ENCODE measurements at places on chromosomes 12 and 14. TPM values are rescaled to one million over a fixed set of nuclear protein-coding genes. Genes with fewer than 3 reads are reported as not detected.

GRCh38 chr12:8840938-8841633, 18.7 kb downstream of the A2ML1 start:
- H3K27ac ChIP-seq, result no peak overlapping the region
- H3K27me3 ChIP-seq, result no peaks in the 10 kb centered on the region
- H3K36me3 ChIP-seq, result no peaks in the 10 kb centered on the region
- no peaks in the 10 kb centered on the region for H3K4me1 ChIP-seq
- H3K4me3 ChIP-seq, result no peak overlapping the region
- DNase-seq, result no peak

- no peak overlapping the region for H3K4me3 ChIP-seq
- DNase-seq, result no peak
- peaks cover 17% of the 10 kb centered on the region for H3K27me3 ChIP-seq
- no peaks in the 10 kb centered on the region for H3K36me3 ChIP-seq
- H3K27ac ChIP-seq, result no peak overlapping the region
Observed at GRCh38 chr12:30197392-30198057, 413.8 kb upstream of the TMTC1 start.

- H3K36me3 ChIP-seq, result no peaks in the 10 kb centered on the region
- H3K27me3 ChIP-seq, result no peaks in the 10 kb centered on the region
- no peaks in the 10 kb centered on the region for H3K4me1 ChIP-seq
- H3K27ac ChIP-seq, result no peak overlapping the region
Observed at GRCh38 chr12:24798335-24798734, 150.6 kb downstream of the BCAT1 start.

- no peak overlapping the region for H3K27ac ChIP-seq
- DNase-seq, result no peak
- no peak overlapping the region for H3K4me3 ChIP-seq
- H3K4me1 ChIP-seq, result peaks cover 8% of the 10 kb centered on the region
- no peaks in the 10 kb centered on the region for H3K27me3 ChIP-seq
Observed at GRCh38 chr12:45204757-45205156, 11.1 kb upstream of the ANO6 start.

GRCh38 chr12:68939505-68939904, 6.5 kb upstream of the CPM start:
- H3K27me3 ChIP-seq, result no peaks in the 10 kb centered on the region
- H3K36me3 ChIP-seq, result no peaks in the 10 kb centered on the region
- no peaks in the 10 kb centered on the region for H3K4me1 ChIP-seq
- H3K4me3 ChIP-seq, result no peak overlapping the region
- no peak overlapping the region for H3K27ac ChIP-seq

GRCh38 chr12:79083181-79083580, 218.6 kb downstream of the SYT1 start:
- H3K4me1 ChIP-seq, result no peaks in the 10 kb centered on the region
- H3K27me3 ChIP-seq, result no peaks in the 10 kb centered on the region
- H3K36me3 ChIP-seq, result no peaks in the 10 kb centered on the region
- no peak overlapping the region for H3K4me3 ChIP-seq

- H3K27me3 ChIP-seq, result no peaks in the 10 kb centered on the region
- no peaks in the 10 kb centered on the region for H3K36me3 ChIP-seq
- H3K4me1 ChIP-seq, result no peaks in the 10 kb centered on the region
- DNase-seq, result no peak
Observed at GRCh38 chr12:105659355-105660075, 329.0 kb downstream of the C12orf75 start.

- H3K36me3 ChIP-seq, result no peaks in the 10 kb centered on the region
- no peaks in the 10 kb centered on the region for H3K27me3 ChIP-seq
- H3K4me3 ChIP-seq, result no peak overlapping the region
- peak overlapping the region; percentile 65 for H3K27ac ChIP-seq
- peaks cover 22% of the 10 kb centered on the region for H3K4me1 ChIP-seq
Observed at GRCh38 chr12:26809611-26810285, 23.2 kb downstream of the ITPR2 start.

DNA sequence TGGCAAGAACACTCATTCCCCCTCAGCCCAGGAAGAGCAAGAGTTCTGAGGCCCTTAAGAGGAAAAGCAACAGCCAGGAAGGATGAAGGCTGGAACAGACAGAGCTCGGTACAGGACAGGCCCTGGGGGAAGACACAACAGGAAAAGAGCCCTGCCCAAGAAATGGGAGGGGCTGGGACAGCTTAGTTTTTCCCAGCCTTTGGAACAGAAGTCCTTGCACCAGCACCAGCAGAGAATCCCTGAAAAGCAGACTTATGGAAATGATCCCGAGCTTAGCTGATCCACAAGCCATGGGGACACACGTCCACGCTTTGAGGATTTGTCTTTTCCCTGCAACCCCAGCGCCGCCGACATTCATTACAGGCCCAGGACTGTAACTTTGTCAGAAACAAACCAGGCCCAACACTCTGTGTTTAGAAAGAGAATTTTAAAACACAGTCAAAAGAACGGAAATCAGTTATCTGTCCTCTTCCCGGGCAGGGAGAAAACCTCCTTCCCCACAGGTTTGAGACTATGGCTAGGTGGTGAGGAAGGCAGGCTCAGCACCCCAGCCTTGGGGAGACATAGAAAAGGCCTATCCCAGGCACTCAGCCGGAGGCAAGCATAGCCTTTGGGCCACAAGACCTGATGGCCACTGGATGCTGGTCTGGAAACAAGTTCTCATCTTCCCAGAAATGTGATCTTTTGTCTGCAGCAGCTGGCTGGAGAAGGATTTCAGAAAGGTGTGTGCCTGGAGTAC, 4.0 kb upstream of the AVIL start:
- peaks cover 56% of the 10 kb centered on the region for H3K36me3 ChIP-seq
- DNase-seq, result no peak
- no peaks in the 10 kb centered on the region for H3K27me3 ChIP-seq
- H3K4me3 ChIP-seq, result no peak overlapping the region

DNA sequence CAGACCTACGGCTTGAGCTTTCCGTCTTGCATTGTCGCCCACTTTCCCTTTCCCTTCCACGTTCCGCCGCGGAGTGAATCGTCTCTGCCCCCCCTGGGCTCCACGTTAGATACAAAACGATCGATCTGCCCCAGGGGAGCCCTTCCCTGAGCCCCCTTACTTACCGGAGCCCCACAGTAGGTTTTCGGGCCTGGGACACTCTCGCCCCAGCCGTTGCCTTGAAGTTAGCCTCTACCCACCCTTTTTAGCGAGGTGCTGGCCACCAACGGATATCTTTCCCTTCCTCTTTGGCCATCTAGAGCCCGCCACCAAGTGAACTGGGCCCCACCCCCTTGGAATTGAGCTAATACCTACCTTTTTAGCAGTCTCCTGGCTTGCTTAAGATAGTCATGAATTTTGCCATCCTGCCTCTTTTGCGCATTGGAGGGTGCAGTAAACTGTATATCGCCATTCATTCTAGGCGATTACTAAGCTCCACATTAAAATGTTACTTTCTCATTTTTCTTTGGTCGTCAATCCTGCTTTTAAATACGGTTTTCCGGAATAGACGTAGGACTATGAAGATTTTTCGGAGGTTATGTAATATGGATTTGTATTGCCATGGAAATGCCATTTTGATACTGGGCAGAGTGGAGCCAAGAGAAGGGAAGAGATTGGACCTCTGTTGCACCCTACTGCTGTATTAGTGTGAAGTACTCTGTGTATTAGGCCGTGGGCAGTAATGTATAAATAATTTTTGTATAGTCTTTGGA, 764 bp downstream of the RBM25 start:
- no peak for DNase-seq
- peaks cover 49% of the 10 kb centered on the region for H3K4me1 ChIP-seq
- H3K27me3 ChIP-seq, result no peaks in the 10 kb centered on the region
- peak overlapping the region; percentile 94 for H3K4me3 ChIP-seq
- H3K27ac ChIP-seq, result peak overlapping the region; percentile 91
- peaks cover 6% of the 10 kb centered on the region for H3K36me3 ChIP-seq

GRCh38 chr14:29236848-29237247, 470.3 kb downstream of the FOXG1 start:
- H3K4me3 ChIP-seq, result no peak overlapping the region
- H3K27ac ChIP-seq, result no peak overlapping the region
- H3K36me3 ChIP-seq, result no peaks in the 10 kb centered on the region
- no peaks in the 10 kb centered on the region for H3K27me3 ChIP-seq
- H3K4me1 ChIP-seq, result no peaks in the 10 kb centered on the region

- DNase-seq, result no peak
- H3K4me3 ChIP-seq, result no peak overlapping the region
- H3K27ac ChIP-seq, result no peak overlapping the region
- no peaks in the 10 kb centered on the region for H3K4me1 ChIP-seq
- H3K27me3 ChIP-seq, result no peaks in the 10 kb centered on the region
- no peaks in the 10 kb centered on the region for H3K36me3 ChIP-seq
Observed at GRCh38 chr12:124231980-124232653, 62.8 kb upstream of the RFLNA start.

DNA sequence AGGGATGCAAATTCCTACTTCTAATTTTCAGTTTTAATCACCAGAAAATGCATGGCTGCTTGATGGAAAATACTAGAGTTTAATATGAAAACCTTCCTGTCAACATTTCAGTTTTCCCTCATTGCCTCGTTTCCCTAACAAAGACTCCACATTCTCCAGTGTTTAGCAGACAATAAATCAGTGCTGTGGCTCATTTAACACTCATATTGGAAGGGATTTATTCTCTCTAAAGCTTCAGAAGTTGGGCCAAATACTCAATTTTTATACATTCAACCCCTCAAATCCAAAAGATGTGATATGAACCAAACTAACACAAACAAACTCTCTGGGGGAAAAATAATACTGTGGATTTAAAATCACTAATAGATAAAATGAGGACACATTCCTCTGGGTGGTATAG, 482.5 kb downstream of the FLRT2 start:
- H3K27ac ChIP-seq, result no peak overlapping the region
- no peaks in the 10 kb centered on the region for H3K27me3 ChIP-seq
- no peaks in the 10 kb centered on the region for H3K4me1 ChIP-seq
- no peak for DNase-seq

DNA sequence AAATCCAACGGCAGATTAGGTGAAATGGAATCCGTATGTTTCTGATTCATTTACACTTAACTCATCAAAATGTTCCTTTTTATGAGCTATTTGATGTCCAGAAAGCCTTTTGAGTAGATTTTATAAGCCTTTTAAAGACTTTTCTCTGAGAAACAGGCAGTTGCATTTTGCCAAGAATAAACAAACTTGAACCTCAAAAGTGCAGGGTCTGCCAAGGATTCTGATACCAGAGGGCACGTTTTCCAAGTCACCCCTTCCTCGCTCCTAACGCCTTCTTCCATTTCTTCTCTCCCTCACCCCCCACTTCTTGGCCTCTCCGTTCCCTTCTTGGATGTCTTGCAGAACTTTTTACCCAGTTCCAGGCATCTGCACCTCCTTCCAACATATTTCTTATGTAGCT, 200.6 kb upstream of the TBX3 start:
- no peak overlapping the region for H3K4me3 ChIP-seq
- H3K27ac ChIP-seq, result no peak overlapping the region
- DNase-seq, result no peak
- peaks cover 21% of the 10 kb centered on the region for H3K27me3 ChIP-seq

DNA sequence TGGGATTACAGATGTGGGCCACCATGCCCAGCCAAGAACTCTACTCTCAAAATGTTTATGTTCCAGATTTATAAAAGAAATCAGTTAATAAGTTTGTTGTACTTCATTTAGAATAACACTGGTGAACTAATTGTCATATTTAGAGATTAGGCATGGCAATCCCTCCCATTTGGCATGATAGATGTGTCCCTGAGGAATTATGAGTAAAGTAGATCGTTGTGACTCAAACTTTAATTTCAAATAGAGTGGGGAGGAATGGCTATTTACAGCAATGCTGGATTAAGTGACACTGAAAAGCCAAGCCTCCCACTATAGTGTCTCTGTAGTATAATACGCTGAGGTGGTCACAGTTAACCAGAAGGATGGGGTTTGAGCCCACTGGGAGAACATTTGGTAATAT, 39.3 kb upstream of the RTRAF start:
- no peaks in the 10 kb centered on the region for H3K27me3 ChIP-seq
- no peak for DNase-seq
- no peaks in the 10 kb centered on the region for H3K4me1 ChIP-seq
- no peak overlapping the region for H3K27ac ChIP-seq
- no peaks in the 10 kb centered on the region for H3K36me3 ChIP-seq

GRCh38 chr12:26839512-26839911, 6.5 kb upstream of the ITPR2 start:
- DNase-seq, result no peak
- H3K36me3 ChIP-seq, result no peaks in the 10 kb centered on the region
- H3K4me1 ChIP-seq, result no peaks in the 10 kb centered on the region
- H3K4me3 ChIP-seq, result no peak overlapping the region

- no peak for DNase-seq
- no peak overlapping the region for H3K4me3 ChIP-seq
- no peak overlapping the region for H3K27ac ChIP-seq
- no peaks in the 10 kb centered on the region for H3K4me1 ChIP-seq
- no peaks in the 10 kb centered on the region for H3K36me3 ChIP-seq
- H3K27me3 ChIP-seq, result no peaks in the 10 kb centered on the region
Observed at GRCh38 chr12:52774629-52775250, 2.4 kb downstream of the KRT76 start.

DNA sequence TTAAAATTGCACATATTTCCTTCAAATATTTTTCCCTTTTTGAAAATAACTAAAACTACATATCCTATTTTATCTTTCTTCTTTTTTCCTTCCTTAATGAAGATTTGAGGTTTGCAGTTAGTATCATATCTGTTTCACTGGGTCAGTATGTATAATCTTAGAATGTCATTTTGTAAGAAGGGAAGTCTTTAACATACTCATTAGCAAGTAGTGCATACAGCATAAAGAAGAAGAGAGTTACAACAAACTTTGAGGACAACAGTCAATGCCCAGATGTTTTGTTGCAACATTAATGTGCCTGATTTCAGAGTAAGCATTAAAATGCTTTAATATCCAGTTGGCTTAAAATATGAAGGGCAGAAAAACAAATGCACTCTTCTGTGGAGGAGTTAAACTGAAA, 176.9 kb upstream of the FBXO33 start:
- H3K4me1 ChIP-seq, result no peaks in the 10 kb centered on the region
- H3K27me3 ChIP-seq, result no peaks in the 10 kb centered on the region
- H3K4me3 ChIP-seq, result no peak overlapping the region
- H3K27ac ChIP-seq, result no peak overlapping the region

- no peak for DNase-seq
- peaks cover 32% of the 10 kb centered on the region for H3K36me3 ChIP-seq
- no peak overlapping the region for H3K4me3 ChIP-seq
Observed at GRCh38 chr12:68743356-68743755, 2.6 kb upstream of the SLC35E3 start.

- no peak overlapping the region for H3K4me3 ChIP-seq
- H3K4me1 ChIP-seq, result no peaks in the 10 kb centered on the region
- H3K27me3 ChIP-seq, result no peaks in the 10 kb centered on the region
- H3K27ac ChIP-seq, result no peak overlapping the region
Observed at GRCh38 chr14:59154373-59154772, 34.1 kb upstream of the DAAM1 start.

SYT1 gene
- total RNA-seq, result 11.8 TPM

ETFBKMT gene
- total RNA-seq, result 2.9 TPM

SLCO1A2 gene
- not detected for total RNA-seq

FBRSL1 gene
- total RNA-seq, result 3.9 TPM

MYH6 gene
- not detected for total RNA-seq

RASSF8 gene
- 93.8 TPM for total RNA-seq

ADSS1 gene
- total RNA-seq, result 5.3 TPM

AQP5 gene
- total RNA-seq, result not detected

CLEC4D gene
- total RNA-seq, result 0.41 TPM
